HL-60 (cell line): ENCODE measurements at places on chromosomes 3 and 15.

DNA sequence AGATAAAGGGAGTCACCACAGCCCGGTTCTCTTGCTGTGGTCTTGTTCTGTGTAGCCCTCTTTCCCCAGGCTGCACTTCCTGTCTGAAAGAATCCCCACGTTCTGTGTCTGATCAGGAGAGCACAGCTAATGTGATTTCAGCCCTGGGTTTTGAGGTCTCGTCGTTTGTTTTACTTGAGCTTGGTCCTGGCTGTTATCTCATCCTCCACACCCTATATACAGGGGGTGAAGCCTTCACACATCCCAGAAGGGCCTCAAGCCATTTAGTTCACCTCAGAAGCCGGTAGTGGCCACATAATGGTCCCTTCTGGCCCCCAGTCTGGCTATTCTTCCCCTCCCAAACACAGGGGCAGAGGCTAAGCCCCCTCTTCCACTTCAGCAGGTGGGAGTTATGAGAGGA, 115.6 kb downstream of the PDE8A start:
- no peak for DNase-seq

GRCh38 chr3:185733980-185734724, 90.7 kb downstream of the IGF2BP2 start:
- DNase-seq: peak; percentile 49

- DNase-seq: no peak
These were observed 522.2 kb downstream of the FHIT start for GRCh38 chr3:60729056-60729455.

DNA sequence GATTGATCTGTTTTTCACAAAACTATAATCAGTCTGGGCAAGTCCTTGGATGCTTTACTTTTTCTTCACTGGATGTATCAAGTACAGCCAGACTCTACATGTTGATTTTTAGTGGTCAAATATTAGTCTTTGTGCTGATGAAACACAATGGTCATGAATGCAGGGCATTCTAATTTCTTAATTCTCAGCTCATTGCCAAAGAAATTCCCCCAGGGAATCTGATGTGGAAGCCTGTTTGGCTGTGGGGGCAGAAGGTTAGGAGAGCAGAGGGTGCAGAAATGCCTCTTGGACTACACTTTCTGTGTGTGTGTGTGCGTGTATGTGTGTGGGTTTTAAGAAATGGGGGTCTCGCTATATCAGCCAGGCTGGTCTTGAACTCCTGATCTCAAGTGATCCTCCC, 48.7 kb upstream of the HACD2 start:
- no peak for DNase-seq

DNA sequence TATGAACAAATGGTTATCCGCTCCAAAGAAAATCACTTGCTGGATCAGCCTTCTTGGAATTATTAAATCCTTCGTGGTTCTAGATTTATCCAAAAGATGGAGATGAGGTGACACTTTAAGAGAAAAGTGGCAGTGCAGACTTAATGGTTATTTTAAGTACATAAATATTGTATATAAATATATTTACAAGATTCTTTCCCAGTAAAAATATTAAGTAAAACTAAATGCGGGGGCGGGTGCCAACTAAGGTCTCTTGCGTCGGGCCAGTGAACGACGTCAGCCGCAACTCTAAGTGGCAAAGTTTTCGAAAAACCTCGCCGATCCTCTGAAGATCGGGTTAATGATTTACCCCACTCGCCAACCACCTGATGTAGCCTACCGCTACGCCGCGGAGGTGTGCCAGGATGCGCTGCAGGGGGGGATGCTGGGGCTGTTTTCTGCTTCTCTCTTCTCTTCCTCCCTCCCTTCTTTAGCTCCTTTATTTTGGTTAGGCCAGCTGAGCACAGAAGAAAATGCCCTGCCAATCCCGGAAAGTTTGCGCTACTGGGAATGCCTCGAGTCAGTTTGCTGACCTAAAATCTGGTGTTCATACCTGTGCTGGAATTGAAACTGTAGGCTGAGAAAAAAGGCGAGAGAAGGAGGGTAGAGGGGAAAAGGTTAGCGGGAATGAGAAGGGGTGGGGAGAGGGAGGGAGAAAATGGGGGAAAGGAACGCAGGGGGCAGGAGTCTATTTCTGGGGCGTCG, 7.6 kb upstream of the FOXB1 start:
- no peak for DNase-seq

- DNase-seq: no peak
These were observed 145.7 kb downstream of the EPHA6 start for GRCh38 chr3:96959901-96960641.

DNA sequence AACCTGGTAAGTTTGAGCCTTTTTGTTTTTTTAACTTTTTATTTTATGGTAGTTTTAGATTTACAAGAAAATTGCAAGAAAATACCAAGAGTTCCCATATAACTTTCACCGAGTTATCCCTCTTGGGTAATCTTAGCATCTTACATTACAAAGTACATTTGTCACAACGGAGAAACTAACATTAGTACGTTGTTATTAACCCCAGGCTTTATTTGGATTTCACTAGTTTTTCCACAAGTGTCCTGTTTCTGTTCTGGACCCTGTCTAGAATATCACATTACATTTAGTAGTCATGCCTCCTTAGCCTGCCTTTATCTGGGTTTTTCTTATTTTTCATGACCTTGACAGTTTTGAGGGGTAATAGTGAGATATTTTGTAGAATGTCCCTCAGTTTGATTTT, 53.5 kb upstream of the KPNA4 start:
- no peak for DNase-seq

DNA sequence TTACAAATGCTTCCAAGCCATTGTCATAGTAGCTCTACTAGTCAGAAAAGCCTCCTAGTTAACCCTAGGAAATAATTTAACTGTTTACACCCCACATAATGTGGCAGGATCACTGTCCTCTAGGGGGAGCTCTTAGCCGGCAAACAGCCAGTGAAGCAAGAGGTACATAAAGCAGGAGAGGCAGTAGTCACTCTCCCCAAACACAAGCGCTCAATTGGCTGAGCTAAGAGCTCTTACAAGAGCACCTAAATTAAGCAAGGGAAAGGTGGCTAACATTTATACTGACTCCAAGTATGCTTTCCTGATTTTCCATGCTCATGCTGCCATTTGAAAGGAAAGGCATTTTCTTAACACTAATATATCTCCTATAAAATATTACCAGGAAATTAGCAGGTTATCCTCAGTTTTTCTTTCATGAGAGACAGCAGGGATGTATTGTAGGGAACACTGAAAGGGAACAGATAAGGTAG, 37.6 kb downstream of the NCEH1 start:
- DNase-seq: no peak

GRCh38 chr3:3110749-3111361, 681 bp upstream of the IL5RA start:
- DNase-seq: no peak

DNA sequence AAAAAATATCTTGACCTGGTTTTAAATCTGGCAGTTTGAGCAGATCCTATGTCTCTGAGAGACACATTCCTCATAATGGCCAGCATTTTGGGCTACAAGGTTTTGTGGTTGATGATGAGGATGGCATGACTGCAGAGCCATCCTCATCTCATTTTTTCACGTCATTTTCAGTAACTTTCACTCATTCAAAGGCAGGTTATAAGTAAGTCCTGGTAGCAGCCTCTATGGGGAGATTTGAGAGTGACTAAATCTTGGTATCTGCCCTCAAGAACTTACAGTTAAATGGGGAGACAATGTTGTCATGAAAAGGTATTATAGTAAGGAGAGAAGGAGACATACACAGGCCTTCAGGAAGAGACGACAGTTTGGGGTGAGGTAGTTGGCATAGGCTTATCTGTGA, 14.5 kb downstream of the TIGIT start:
- DNase-seq: no peak

DNA sequence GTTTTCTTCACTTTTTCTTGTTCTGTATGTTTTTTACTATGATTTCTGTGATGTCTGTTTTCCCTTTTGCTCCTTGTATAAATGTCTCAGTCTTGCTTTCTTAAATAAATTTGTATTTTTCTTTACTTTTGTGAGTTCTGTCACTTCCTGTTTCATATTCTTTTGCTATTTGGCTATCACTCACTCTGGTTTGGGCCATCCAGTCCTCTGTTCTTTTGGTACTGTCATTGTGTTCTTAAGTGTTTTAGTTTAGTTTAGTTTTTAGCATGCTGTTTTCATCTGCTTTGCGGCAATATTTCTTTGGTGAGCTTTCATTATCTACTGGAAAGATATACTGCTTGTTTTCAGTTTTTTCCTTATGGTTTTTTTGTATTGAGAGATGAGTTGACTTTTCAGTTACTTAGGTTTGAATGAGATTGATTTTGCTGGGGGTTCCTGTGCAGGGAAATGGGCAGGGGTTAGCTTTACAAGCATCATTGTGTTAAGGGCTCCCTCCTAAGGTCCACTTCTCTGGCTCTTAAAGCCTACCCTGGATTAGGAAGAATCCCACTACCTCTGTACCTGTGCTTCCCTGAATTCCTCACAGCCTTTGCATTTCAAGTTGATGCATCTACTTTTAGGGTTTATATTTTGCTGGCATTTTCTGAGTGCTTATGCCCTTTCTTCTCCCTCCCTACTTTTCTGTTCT, 35.1 kb downstream of the PDCD6IP start:
- DNase-seq: no peak

DNA sequence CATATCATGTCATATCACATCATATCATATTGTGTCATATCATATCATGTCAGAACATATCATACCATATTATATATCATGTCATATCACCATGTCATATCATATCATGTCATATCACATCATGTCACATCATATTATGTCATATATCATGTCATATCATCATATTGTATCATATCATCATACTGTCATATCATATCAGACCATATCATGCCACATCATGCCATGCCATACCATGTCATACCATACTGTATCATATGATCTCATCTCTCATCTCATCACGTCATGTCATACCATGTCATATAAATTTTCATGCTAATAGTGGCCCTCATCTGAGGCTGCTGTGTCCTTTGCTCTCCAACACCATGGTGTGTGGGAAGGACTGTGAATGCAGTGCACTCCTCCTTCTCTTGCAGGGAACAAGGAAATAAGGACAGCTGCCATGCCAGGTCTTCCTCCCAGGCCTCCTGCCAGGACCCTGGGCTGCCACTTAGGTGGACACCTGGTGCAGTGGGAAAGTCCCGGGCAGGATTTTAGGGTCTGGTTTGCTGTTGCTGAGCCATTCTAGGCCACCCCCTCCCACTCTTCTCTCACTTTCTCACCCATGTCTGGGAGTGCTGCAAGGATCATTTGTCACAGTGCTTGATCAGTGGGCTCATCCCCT, 72.4 kb upstream of the TRPM1 start:
- no peak for DNase-seq

- peak; percentile 80 for DNase-seq
These were observed 1.7 kb downstream of the ARPIN start for GRCh38 chr15:89910891-89911626.

DNA sequence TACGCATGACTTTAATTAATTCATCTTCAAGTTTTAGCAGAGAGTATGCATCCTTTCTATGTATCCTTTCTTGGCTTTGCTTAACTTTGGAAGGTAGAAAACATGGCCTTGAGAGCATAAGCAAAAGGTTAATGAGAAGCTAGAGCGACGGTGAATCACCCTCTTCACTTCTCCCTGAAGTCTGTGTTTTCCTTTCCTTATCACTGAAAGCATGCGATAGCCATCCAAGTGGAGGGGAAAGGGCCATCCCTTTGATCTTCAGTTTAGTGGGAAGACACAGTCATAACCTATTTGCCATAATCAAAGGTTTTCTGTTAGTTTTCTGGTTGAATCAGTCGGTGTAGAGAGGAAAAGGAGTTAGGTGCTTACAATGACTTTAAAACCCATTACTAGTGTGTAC, 354.0 kb upstream of the ROBO2 start:
- no peak for DNase-seq

DNA sequence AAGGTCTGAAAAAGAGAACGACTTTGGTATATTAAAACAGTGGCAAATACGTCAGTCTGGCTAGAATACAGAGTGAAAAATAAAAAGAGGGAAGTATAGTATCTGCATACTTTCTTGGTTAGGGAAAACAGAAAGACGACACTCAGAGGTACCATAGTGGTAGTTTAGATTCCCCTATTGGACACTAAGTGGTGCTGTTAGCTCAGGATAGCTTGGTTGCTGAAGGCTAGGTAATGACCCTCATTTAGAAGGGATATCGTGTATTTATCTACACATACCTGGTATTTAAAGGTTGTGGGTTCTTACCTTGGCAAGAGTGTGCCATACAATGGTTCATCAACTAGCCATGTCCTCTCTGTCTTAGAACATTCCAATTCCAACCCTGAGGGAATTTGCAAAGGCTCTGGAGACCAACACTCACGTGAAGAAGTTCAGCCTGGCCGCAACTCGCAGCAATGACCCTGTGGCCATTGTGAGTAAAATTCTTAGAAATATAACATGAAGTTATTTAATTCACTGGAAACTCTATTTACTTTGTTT, 31.0 kb downstream of the TMOD2 start:
- no peak for DNase-seq

- no peak for DNase-seq
These were observed at the start of gene ZNF660 for GRCh38 chr3:44584646-44585501. Gene ZNF660, plus strand, starts transcription at chr3:44584964. Its CDS starts 9,230 bp downstream, at chr3:44594194.

DNA sequence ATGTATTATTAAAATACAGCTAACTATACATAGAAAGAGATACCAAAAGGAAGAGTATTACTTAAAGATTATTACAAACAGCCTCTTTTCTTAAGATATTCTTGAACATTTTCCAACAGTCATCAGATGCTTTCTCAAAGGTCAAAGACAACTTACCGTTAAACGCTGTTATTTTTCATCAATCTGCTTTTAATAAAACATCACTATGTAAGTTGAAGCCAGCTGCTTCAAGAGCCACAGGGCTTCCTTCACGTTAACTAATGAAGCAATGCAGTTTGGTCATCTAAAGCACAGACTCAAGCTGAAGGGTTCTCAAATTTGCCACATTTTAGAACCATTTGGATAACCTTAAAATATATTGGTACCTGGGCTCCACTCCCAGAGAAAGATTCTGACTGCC, 578.8 kb downstream of the ROBO2 start:
- DNase-seq: no peak

DNA sequence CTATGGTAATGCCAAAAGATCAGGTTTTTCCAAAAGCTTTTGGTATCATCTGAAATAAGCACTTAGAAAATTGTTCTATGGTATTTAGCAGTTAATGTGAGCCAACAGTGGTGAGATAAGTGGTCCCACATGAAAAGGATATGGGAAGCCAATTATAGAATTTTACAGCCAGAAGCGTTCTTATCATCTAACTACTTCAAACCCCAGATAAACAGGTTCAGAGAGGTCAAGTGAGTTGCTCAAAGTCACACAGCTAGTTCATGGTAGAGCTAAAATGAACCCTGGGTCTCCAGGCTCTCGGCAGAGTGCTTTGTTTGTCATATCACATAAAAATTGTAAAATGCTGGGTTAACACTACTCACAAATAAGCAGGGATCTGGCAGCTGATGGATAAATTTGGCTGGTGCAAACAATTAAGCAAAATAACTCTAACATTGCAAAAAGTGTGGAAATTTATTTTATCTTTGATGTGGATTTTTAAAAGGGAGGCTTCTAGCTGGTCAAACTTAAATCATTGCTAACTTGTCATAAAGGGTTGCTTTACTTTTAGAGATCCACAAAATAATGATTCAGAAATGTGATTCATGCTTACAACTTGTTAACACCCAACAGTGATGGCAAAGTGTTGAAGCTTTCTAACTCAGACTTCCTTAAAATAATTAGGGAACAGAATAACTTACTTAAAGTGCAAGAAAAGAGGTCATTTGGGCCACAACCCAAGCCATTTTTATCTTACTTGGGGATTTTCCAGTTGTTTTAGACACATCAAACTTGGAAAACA, 202.8 kb upstream of the TBC1D5 start:
- DNase-seq: no peak
